NCI-H1105 (cell line): ENCODE measurements at places on chromosomes 2 and 18.

GRCh38 chr2:143255899-143256298 lies 126.7 kb downstream of the ARHGAP15 start:
- DNase-seq = no peak

DNA sequence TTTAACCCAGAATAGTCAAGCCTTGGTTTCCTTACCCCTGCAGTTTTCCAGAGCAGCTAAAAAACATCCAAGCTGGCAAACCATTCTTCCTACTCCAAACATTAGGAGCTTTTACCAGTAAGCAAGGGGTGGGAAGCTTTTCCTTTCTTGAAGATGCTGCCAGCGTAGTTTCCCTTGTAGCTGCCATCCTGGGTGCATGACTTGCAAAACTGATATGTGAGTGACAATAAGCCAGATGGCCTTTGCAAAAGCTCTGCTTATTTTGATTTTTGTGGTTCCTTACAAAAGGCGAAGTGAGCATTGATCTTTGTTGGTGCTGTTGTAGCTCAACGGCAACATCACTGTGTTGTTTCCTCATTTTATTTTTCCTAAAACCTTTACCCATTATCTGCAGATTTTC lies 138.8 kb downstream of the WDSUB1 start:
- no peak for DNase-seq

- DNase-seq = no peak
Measured at GRCh38 chr2:98598781-98599428, 9.4 kb downstream of the COA5 start.

GRCh38 chr2:120830096-120830830 lies 94.6 kb downstream of the GLI2 start:
- DNase-seq = no peak

DNA sequence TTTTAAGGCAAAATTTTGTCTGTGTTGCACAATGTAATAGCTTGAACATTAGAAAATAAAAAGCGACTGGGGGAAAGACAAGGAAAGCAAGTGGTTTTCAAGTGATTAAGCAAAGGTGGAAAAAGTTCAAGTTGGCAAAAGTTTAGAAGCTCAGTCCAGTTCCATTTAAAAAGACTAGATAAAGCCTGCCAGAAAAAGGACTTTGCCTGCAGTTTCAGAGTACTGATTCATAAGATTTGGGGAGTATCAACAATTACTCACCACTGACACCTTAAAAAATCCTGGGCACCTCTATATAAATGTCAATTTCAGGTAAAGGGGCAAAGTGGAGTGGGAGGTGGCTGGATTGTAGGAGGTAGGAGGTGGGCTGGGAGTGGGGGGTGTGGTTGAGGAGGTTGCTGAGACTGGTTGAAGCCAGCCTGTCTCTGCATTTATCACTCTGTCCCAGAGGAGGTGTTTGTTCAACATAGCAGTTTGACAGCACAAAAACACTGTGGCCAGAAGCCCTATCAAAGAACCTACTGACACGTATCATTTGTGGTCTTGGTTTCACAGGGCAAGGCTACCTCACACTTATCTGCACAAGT lies 14.6 kb downstream of the ZEB2 start:
- no peak for DNase-seq

GRCh38 chr2:181420259-181421130 lies 36.7 kb upstream of the ITGA4 start:
- DNase-seq = no peak

GRCh38 chr18:44526705-44527415 lies 153.8 kb upstream of the SETBP1 start:
- DNase-seq = no peak

DNA sequence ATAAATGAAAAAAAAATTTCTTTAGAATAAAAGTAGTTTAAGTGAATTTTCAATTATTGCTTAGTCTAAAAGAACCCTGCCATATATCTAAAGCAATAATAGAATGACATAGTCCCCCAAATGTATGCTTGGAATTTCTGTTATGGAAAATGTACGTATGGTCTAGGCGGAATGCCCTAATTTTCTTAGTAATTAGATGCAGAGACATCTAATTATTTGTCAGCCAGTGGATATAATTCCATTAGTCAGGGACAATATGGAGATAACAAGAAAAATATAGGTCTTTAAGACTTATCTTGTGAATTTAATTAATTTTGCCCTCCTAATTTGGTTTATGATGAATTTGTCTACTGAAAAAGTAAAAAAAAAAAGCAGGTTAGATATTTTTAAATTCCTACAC lies 460.9 kb upstream of the SOX11 start:
- DNase-seq = no peak

GRCh38 chr2:241865416-241865956 lies 4.0 kb upstream of the RTP5 start:
- DNase-seq = no peak

DNA sequence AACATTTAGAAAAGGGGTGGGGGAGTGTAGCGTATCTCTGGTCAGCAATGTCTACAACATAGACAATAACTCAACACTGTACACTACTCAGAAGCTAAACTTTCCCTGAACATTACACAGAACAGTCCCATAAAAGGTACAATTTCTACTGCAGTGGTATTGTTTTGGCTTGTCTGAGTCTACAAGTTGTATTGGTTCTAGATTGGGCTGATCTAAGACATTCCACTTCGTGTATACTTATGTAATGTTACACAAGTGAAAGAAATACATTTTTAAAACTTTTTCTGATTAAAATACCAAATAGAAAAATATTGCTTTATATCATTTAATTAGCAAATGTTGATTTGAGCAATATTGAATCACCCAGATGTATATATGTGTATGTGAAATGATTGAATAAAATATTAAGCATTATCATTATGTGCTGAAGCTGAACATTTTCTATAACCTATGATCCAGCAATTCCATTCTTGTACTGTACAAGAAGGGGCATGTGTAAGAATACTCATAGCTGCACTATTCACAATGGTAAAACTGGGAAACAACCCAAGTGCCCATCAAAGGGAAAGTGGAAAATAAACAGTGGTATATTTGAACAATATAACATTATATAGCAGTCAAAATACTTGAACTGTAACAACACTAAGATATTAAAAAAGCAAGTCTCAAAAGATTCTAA lies 52.4 kb downstream of the VSNL1 start:
- peak; percentile 9 for DNase-seq

DNA sequence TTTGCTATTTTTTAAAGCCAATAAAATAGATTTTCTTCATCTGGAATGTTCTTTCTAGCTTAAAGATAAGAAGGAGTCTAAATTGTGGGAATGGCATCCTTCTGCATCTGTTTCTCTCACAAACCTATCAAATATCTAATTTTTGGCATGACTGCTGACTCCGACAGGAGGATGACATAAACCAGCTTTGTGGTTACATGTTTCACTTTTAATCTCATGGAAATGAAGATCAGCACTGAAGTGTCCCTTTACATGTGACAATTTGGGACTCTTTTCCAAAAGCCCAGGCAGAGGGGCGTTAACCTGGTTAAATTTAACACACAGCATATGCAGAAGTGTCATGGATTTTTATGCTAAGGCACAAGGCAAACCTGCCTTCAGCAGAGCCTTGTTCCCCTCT lies 694.7 kb downstream of the ARHGAP15 start:
- no peak for DNase-seq

- no peak for DNase-seq
Measured at GRCh38 chr18:11541179-11541578, 68.2 kb upstream of the SLC35G4 start.

- DNase-seq = no peak
Measured at GRCh38 chr2:9097239-9097638, 93.8 kb upstream of the MBOAT2 start.

- peak; percentile 40 for DNase-seq
Measured at GRCh38 chr2:36965751-36966369, 476 bp downstream of the STRN start.

- DNase-seq = no peak
Measured at GRCh38 chr2:191686729-191687128, 8.8 kb downstream of the NABP1 start.

- DNase-seq = no peak
Measured at GRCh38 chr2:30612371-30612770, 165.3 kb downstream of the LCLAT1 start.

DNA sequence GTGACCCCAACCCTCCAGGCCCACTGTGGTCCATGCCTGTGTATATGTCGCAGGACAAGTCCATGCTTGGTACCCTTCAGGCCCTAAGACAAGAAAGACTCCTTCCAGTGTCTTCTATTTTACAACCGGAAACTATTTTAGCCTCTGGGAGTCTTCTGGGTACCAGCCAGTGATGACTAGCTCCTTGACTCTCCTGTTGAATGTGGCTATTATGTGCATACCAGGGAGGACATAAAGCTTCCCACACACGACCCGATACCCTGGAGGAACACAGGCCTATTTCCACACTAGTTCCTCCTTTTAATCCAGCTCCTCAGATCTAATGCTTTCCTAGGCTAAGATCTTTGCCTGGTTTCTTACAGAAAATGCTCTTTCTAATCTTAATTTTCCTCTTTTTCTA lies 178.1 kb downstream of the NCKAP5 start:
- DNase-seq = no peak

GRCh38 chr18:78770139-78770822 lies 209.3 kb upstream of the SALL3 start:
- peak; percentile 59 for DNase-seq

DNA sequence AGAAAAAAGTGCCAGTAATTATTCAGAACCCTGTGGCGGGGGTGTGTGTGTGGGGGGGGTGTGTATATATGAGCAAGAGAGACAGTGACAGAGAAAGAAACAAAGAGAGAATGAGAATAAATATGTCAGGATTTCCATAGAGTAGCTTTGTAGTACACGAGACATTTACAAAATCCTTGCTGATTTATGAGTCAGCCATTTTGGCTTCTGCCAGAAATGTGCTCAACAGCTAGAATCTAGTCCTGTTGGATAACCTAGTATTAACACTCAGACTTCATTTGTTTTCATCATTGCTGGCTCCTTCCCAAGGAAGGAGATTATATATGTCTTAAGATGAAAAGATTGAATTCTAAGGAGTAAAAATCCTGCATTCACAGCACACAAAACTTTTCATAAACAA lies 140.5 kb upstream of the HNRNPA3 start:
- DNase-seq = no peak

DNA sequence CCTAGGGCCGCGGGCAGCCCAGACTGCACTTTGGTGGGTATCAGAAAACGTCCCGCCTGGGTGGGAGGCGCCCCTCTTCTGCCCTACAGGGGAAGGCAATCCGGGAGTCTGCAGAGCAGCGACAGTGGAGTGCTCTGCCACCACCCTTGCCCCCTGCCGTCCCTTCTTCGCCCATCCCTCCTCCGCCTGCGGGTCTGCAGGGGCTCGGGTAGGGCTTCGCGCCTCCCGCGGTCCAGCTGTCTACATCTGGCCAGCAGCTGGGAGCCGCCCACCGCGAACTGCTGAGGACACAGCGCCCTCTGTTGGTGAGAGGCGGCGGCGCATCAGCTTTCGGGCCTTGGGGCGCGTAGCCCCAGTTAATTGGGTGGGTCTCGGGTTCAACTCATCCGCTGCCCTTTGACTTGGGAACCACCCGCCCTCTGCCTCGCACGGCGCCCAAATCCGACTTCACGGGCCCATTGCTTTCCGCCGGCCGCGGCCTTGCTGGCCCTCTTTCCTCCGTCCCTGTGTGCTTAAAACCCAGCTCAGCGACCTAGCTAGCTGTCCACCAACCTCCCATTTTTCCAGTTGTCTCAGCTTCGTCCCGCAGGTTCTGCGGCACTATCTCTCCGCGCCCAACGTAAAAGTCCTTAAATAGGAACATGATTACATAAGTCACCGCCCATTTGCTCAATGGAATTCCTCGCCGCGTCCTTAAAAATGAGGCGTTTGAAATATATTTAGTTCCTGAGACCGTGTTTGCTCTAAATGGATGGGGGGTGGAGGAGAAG lies 17.6 kb downstream of the WNT10A start:
- peak; percentile 39 for DNase-seq

DNA sequence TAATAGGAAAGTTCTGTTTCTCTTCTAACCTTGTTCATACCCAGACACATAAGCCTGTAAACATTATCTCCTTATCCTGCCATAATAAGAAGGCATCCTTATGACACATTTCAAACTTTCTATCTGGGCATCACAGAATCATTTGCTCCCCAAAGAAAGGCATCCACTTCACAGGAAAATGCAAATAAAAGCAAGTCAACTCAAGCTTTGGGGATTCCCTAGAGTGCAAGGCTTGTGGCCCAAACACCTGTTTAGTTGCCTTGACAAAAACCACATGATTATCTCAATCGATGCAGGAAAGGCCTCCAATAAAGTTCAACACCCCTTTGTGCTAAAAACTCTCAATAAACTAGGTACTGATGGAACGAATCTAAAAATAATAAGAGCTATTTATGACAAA lies 195.7 kb upstream of the GALNT5 start:
- no peak for DNase-seq

- no peak for DNase-seq
Measured at GRCh38 chr2:169137924-169138323, 68.6 kb downstream of the DHRS9 start.

DNA sequence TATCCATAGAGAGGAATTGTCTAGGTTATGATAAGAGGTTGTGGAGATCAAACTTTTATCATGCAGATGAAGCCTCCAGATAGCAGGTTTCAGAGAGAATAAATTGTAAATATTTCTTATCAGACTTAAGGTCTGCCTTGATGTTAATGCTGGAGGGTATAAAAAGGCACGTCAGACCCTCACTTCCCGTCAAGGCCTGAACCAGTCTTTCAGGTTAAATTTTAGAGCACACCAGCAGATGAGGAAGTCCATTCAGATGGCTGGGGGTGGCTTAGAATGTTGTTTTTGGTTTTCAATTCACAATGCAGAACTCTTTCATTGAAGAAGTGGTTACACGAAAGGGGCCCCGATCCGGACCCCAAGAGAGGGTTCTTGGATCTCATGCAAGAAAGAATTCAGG lies 144.4 kb upstream of the FBXO11 start:
- DNase-seq = no peak

DNA sequence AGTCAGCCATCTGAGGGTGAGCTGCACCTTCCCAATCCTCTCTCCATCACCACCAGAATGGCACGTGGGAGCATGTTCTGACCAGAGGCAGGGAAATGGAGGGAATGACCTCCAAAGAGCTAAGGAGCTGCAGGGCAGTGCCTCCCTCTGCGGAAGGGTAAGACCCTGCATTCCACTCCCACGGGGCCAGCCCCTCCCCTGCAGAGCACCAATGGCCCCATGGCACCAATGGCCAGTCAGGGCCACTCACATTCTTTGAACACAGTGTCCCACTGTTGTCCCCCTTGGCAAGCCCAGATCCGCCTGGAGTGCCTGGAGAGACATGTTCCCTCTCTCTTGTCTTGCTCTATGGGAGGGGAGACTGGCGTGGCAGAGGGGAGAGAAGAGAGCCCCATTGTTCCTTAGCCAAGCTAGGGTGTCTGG lies 164.4 kb downstream of the TNS1 start:
- no peak for DNase-seq

DNA sequence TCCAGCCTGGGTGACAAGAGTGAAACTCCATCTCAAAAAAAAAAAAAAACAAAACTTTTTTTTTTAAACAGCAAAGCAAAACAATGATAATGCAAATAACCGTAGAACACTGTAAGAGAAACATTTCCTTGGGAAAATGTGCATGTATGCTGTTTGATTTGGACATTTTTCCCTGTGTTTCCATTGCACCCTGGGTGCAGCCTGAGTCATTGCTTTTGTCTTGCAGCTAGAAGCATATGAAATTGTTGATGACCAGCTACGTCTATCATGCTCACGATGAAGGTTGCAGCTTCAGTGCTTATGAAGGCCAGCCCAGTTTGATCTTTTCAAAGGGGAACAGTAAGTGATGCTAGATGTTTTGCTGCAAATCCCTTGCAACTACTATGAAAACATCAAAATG lies 41.5 kb downstream of the MOGAT1 start:
- DNase-seq = no peak

GRCh38 chr2:220129391-220129790 lies 502.0 kb downstream of the SLC4A3 start:
- DNase-seq = no peak
